ENCODE measurements at places on chromosomes 6 and 20.

- no peak for DNase-seq
Measured at GRCh38 chr6:147738516-147739162, 230.1 kb downstream of the SAMD5 start.

- no peak for DNase-seq
Measured at GRCh38 chr6:71589254-71589653, 297.1 kb upstream of the RIMS1 start.

DNA sequence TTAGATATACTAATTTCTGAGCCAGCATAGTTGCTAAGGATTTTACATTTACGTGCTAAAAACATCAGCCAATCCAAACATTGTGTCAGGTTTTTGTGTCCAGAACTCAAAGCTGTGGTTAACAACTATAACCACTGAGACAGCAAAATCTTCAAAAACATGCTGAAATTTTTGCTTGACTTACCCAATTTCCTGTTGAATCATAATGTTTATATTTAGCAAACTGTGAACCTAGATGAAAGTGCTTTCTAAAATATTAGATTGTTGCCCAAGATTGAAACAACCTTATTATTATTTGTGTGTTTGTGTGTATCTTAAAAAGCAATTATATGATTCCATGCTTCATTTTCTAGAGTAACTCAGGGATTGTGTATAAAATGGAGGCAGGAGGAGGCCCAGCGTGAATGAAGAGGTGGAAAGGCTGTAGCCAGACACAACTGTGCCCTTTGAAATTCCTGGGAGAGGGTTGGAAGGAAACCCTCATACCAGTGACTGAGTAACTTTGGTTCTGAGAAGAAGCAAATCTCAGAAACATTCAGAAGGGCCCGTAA, 48.0 kb downstream of the ARMC2 start:
- no peak for DNase-seq

DNA sequence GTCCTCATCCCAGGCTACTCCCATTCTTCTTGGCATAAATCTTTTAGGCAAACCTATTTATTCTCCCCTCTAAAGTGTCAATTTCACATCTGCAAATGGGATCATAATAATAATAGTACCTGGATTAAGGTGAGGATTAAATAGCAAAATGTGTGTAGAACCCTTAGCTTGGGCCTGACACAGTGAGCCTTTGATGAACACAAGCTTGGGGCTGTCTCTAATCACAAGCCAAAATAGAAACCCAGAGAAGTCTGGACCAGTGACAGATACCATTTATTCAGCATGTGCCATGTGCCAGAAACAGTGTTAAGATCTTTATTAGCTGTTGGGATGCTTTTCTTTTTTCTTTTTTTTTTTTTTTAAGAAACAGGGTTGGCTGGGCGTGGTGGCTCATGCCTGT, 14.9 kb upstream of the PARD6B start:
- DNase-seq: no peak

GRCh38 chr6:96837081-96837971, at the start of gene GPR63:
TSS of gene GPR63 (minus strand) at chr6:96837477. CDS start at chr6:96799731, 37,746 bp downstream.
- peak; percentile 48 for DNase-seq

Measured in effector memory CD4-positive, alpha-beta T cell (primary cell).